ENCODE measurements at places on chromosomes 11 and 22.

GRCh38 chr22:31578171-31578570 lies 81.8 kb downstream of the SFI1 start:
- DNase-seq, result no peak

GRCh38 chr11:37230865-37231264 lies 632.8 kb upstream of the RAG2 start:
- no peak for DNase-seq

DNA sequence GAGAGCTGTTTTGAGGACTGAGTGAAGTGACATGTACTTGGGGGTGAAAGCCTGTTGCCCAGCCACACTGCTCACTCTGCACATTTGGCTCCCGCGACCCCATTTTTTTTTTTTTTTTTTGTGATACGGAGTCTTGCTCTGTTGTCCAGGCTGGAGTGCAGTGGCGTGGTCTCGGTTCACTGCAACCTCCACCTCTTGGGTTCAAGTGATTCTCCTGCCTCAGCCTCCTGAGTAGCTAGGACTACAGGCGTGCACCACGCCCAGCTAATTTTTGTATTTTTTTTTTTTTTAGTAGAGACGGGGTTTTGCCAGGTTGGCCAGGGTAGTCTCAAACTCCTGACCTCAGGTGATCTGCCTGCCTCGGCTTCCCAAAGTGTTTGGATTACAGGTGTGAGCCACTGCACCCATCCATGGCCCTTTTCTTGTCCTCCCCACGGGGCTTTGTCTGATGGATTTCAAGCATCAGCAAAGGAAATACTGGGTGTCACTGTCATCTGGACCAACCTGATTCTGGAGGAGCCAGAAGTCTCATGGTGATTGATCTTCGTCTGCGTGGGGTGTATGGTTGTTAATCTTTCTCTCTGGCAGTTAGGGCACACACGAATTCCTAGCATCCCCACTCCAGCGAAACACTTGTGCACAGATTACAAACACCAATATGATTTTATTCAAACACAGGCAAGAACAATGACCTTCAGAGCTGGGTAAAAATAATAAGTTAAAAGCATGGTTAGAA lies 3.4 kb upstream of the UCP3 start:
- DNase-seq, result no peak

DNA sequence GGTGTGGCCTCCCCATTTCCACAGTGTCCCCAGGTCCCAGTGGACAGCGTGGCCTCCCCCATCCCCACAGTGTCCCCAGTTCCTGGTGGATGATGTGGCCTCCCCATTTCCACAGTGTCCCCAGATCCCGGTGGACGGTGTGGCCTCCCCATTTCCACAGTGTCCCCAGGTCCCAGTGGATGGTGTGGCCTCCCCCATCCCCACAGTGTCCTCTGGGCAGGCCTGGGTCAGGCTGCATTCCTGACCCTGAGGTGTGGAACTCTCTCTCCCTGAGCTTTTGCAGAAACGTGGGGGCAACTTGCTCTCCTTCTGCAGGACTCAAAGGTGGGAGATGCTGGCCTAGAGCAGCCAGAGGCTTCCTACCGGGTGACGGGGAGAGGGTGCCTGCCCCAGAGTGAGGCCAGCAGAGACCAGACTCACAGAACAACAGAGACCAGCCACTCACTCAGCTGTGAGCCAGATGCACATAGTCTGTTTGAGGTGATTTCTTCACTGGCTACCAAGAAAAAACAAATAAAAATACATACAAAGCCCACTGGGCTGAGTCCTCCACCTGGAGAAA lies 85.8 kb upstream of the FGF3 start:
- no peak for DNase-seq

DNA sequence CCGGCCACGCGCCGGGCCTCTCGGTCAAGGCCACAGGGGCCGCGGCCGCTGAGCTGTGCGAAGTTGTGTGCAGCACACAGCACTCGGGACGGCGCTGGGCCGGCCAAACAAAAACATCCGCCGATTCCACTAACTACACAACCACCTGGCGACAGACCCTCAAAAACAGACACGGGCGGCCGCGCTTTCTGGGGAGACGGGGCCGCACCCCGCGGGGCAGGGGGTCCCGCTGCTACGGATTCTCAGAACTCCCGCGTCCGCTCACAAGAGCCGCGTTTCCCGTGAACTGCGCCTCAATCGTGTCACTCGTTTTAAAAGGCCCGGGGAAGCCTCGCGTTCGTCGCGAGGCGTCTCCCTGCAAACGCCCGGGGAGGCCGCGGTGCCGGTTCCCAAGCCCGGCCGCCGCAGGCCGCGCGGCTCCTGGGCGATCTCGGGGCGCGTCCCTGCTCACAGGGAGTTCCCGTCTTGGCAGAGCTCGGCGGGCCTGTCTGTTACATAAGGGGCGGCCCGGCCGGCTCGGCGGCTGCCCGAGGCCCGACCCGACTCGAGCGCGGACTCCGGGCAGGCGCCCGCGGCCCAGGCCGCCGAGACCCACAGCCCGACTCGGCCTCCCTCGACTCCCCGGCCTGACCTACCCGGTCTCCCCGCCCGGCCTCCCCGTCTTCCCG lies 936 bp downstream of the BRD1 start:
- peak; percentile 56 for DNase-seq

DNA sequence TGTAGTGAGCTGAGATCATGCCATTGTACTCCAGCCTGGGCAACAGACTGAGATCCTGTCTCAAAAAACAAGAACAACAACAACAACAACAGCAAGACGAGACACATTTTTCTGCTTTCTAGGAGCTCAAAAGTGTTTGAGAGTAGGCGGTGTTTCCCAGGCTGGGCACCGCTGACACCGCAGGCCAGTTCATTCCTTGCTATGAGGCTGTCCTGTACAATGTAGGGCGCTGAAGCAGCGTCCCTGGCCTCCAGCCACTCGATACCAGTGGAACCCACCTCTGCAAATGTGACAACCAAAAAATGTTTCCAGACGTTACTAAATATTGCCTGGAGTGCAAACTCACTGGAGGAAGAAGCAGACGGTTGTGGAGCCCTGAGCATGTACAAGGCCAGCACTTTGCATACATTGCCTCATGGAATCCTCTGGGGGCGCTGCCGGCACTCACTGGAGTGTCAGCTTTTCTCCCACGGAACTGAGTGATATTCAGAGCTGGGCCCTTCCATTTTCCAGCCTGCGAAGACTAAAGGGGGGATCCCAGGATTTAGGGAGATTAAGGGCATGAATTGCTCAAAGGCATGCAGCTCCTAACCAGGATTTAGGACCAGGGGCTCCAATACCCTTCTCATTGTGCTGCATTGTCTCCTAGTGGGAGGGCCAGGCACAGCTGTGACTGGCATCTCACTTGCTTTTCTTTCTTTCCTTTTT lies 5.8 kb upstream of the MIEF1 start:
- DNase-seq, result peak; percentile 52

GRCh38 chr11:96279018-96279895 lies 63.7 kb downstream of the MAML2 start:
- no peak for DNase-seq

DNA sequence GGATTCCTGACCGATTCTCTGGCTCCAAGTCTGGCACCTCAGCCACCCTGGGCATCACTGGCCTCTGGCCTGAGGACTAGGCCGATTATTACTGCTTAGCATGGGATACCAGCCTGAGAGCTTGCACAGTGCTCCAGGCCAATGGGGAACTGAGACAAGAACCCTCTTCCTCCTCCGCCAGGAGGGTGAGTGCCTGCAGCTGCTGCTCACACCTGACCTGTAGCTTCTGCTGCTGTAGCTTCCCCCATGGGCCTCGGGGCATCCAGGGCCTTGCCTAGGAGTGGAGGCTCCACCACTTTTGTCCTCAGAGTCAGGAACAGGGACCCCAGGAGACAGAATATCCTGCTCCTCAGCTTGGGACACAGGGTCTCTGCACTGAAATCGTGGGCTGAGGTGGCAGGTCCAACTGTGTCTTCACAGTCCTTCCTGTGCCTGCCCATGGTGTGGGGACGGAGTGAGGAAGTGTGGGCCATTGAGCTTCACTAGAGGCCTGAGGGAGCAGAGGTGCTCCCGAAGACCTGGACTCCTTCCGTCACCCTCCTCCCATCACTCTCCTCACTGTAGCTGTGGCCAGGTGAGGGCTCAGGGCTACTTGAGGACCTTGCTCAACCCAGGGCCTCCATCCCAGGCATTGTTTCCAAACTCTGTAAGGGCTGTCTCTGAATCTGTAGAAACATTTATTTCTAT lies 103.8 kb downstream of the ZNF280B start:
- no peak for DNase-seq

DNA sequence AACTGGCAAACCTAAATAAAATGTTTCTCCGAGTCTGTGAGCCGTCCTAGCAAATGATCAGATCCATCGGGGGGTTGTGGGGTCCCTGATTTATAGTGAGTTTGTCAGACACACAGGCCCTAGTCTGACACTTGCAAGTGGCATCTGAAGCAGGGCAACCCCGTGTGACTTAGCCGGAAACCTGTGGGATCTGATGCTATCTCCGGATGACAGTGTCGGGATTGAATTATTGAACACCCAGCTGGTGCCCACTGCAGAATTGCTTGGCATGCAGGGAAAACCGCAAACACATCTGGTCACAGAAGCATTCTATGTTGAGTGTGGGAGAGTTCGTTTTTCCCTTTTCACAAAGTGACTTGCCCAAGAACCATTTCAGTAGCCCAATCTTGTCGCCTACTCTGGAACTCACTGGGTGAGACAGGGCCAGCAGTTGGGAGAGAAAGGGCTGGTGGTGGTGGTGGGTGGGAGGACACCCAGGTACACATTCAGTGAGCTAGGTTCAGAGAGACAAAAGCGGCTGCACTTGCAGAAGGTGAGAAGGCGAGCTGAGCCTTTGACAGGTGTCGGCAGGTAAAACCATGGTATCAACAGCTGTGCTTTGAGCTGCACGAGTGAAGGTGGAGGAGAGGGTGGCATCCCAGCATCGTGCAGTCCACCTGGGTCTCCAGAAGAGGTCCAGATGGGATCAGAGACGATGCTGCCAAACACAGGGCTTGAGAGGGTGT lies 33.7 kb upstream of the B3GAT1 start:
- DNase-seq, result no peak

- DNase-seq, result peak; percentile 69
Measured at GRCh38 chr11:128290106-128290840, 297.1 kb downstream of the ETS1 start.

- peak; percentile 44 for DNase-seq
Measured at GRCh38 chr11:877565-877964, 33.0 kb downstream of the CHID1 start.

DNA sequence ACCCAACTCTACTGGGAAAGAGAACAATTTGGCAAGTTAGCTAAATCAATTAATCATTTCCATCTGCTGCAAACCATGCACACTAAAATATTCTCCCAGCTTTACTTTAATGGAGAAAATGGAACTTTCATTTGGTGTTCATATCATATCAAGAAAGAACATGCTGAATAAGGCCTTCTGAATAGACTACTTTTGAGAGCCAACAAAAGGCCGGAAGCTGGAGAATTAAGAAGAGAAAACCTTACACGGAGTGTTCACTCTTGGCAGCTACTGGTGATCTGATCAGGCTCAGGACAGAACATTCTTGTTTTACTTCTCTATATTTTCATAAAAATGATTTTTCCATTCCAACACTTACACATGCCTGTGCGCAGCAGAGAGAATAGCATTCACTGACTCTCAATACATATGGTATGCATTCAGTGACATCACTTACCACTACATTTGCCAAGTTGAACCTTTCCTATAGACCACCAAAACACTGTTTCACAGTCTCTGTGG lies 165.3 kb downstream of the TTC28 start:
- no peak for DNase-seq

DNA sequence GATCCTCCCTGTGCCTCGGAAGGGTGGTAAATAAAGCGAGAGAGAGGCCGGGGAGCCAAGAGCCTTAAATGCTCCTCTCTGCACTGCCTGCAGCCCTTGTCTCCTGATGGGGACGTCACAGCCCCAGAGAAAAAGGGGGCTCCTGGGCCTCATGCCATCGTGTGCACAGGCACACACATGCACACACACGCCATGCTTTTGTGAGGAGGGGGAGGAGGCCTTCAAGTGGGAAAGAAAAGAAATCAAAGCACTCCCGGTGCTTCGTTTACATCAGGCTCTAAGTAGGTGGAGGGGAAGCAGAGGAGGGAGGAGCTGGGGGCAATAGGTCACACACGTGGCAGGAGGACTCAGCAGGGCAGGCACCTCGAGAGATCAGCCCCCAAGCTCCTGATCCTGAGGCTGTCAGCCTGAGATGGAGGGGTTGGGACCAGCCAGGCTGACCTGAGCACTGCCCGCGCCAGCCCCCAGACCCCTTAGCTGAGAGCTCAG lies 68.2 kb upstream of the NECTIN1 start:
- DNase-seq, result no peak

GRCh38 chr11:15864026-15864805 lies 492.1 kb downstream of the SOX6 start:
- no peak for DNase-seq

DNA sequence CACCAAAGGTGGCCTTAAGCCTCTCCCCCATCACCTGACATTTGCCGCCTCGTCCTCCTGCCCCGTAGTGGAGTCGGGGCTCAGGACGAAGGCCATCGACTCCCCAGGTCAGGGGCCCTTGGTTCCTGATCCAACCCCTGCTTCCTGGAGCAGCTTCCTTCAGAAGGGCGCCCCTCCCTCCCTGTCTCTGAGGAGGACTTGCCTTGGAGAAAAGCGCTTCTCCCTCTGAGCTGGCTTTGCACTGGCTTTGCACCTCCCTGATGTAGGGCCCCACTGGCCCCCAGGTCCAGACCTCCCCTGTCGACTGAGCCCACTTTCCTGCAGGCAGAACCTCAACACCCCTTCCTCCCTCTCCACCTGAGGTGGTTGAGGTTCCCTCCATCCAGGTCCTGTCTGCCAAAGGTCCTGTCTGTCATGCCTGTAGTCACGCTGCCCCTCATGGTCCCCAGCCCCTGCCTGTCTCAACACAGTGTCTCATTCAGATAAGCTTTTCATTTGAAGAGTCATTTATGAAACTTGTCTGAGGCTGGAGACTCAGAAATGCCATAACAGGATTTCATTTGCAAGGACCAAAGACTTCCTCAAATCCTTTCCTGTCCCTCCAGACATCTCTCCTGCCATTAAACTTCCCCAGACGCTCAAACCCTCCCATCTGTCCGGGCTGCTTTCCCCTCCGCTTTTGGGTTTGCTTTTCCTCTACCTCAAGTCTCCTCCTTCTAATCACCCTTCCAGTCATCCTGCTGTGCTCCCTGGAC lies 78.4 kb downstream of the MYO7A start:
- DNase-seq, result peak; percentile 26

DNA sequence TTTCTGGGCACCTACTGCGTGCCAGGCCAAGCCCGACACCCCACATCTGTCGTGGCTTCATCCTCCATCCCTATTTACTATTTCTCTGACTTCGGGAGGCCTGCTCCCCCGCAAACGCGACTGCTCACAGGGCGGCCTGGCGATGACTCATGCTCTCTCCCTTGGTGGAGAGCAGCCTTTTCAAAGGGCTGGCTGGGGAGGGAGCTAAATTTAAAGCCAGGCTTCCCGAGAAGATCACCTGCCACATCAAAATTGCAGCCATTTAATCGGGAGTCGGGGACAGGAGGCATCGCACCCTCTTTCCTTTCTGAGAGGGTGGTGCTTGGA lies 24.9 kb upstream of the SHISAL1 start:
- DNase-seq, result no peak
